ENCODE measurements at places on chromosomes 4 and X.

DNA sequence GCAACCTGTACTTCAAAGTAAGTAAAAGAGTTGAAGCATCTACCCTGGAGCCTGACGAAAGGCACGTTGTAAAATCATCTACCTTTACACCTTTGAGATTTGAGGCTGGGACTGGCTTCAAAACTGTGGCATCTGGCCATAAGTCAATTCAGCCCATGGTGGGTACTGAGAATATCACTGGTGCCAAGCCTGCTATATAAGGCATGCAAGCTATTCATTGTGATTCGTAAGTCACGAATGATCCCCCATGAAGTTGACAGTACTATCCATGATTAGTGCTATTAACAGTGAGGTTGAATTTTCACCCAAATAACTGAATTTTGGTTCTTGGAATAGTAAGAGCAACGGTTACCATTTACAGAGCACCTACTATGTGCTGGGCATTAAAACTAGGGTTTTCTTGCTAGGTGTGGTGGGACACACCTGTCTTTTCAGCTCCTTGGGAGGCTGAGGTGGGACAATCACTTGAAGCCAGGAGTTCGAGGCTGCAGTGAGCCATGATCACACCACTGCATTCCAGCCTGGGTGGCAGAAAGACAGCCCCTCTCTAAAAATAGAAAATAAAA, 39.8 kb downstream of the IRF2 start:
- DNase-seq: no peak

DNA sequence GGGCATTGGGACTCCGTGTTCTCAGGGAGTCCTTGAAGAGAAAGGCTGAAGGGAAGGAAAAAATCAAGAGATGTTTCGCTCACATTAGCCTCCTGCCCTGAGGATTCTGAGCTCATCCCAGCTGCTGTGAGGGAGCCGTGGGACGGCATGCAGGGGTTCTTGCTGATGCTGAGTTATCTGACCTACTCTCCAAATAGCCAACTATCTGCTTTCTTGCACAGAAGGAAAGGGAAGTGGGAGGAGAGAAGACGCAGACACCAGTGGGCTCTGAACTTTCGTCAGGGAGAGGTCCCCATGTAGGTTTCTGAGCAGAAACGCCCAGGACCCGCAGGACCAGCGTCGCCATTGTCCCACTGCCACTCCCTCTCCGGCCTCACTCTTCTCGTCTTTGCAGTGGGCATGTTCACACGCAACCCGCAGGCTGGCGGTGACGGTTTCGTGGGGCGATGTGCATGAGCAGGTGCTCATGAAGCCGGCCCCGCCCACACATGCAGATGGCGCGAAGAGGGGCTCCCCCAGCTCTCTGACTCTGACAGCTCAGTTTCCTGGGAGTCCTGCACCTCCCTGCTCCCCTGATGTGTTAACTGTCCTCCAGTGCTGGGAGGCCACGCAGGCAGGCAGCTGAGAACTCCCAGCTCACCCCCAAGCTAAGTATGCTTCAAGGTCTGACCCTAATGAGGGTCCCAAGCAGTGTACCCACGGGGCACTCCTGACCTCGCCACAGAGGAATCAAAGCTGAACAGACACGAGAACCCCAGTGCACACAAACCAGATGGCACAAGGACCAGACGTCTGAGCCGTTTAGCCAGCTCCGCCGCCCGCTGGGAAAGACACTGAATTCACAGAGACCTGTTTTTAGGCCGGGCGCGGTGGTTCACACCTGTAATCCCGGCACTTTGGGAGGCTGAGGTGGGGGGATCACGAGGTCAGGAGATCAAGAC, 13.6 kb upstream of the ABLIM2 start:
- no peak for DNase-seq

DNA sequence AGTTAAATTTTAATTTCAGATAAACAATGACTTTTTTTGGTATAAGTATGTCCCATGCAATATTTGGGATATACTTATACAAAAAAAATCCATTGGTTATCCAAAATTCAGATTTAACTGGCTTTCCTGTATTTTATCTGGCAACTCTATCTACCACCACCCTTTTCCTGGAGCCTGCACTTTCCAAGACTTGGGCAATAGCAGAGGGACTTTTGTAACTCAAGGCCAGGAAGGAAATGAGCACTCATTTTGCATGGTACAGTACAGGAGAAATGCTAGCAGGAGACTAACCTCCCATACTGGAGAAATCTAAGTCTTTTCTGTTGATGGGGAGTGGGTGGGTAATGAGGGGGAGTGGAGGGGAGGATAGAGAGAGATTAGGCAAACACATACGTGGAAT, 37.7 kb upstream of the PLAC1 start:
- DNase-seq: peak; percentile 10

GRCh38 chrX:149272690-149273463, 232.2 kb downstream of the IDS start:
- DNase-seq: no peak

DNA sequence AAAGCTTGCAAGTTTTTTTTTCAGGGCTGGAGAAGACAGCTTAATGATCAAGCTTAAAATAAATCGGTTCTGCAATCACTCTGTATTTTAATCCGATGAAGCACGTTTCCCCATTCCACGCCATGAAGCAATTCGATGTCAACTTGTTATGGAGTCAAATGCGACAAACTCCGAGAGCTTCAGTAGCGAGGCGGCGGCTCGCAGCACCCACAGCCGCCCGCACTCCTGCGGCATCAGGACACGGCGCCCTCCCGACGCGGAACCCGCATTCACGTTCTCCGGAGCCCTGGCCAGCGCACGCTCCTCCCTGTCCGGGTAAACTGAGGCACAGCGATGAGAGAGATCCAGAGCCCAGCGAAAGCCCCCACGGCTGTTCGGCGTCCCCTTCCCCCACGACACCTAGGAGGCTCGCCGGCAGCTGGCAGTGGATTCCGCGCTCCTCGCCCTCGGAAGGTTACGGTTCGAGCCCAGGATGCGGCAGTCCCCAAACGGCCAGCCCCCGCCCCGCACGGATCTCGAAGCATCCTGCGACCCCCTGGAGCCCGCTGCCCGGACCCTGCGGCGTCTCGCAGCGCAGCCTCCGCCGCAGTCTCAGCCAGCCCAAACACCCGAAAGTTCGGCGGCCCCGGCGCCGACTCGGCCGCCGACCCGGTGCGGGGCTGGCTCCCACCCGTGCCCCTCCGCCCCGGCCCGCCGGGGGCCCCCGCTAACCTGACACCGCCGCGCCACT, 507 bp downstream of the MFAP3L start:
- DNase-seq: peak; percentile 15

DNA sequence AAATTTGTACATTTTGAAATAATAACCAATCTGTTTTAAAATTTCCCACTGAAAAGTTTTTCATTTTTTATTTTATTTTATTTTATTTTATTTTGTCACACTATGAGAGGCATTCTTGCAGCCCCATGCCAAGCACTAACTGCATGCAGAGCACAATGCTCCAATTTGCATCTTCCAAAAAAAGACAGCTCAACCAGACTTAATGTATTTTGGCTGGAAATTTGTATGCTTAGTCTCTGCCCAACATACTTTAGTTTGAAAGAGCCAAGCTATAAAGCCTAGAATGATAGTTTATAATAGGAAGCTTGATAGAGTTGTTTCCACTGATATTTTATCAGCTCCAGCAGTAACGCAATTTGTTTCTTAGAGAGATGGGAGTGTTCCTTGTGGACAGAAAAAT, 235.5 kb downstream of the GALNTL6 start:
- DNase-seq: no peak

- peak; percentile 50 for DNase-seq
These were observed 10.4 kb downstream of the SLC9B1 start for GRCh38 chr4:103008875-103009729.

DNA sequence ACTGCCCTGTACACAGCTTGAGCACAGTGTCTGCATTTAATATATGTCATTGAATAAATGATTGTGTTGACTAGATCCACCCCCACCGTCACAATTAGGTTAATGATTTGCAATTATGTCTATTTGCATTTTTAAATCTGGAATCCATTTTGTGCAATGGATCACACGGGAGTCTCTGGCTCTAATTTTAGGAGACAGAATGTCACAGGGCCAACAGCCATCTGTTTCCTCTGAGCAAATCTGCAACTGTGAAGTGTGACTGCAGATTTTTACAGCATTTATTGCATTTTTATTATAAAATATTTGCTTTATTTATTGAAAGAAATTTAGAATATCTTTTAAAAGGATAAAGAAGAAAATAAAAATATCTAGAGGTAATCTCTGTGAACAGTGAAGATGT, 316.8 kb downstream of the HS3ST1 start:
- no peak for DNase-seq

All from AG20443 (cell line).